ENCODE measurements at places on chromosomes 11 and 22.

- no peak for DNase-seq
Observed at GRCh38 chr22:37043209-37043827, 8.2 kb upstream of the KCTD17 start.

- peak; percentile 46 for DNase-seq
Observed at GRCh38 chr11:18115360-18116127, 9.7 kb upstream of the SAAL1 start.

DNA sequence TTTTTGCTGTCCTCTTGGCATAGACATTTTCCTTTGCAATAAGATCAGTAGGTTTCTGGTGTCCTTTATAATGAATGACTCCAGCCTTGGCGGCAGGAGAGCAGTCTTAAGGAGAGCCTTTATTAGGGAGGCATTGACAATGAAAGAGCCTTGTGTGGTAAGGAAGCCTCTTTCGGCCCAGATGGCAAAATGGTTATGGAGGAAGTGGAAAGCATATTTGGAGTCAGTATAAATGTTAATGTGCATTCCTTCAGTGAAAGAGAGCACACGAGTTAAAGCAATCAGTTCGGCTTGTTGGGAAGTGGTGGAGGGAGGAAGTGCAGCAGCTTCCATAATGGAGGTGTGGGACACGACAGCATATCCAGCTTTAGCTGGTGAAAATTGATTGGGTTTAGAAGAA is 18.1 kb upstream of the ANO1 start:
- no peak for DNase-seq

DNA sequence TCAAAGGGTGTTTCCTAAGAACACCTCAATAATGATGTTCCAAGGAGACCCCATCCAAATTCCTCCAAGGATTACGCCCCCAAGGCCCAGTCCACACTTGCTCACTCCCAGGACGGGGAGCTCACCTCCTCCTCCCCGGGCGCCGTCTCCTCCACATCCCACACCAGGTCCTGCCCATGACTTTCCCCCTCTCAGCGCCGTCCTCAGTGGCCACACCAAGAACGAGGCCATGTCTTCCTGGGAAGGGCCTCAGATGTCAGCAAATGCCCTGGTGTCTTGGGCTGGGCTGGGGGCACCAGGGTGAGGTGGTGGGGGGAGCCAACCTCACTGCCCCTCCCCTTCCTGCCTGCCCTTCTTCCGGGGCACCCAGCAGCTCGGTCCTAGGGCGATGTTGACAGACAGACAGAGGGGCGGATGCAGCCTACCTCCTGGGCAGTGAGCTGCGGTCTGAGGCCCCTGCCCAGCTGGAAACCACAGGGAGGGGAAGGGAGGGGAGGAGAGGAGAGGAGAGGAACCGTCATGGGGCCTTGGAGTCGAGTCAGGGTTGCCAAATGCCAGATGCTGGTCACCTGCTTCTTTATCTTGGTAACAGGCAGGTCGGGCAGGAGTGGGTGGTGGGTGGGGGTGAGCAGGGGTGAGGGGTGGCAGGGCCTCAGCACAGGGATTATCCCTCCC is at the start of the genes C11orf21 and TSPAN32:
C11orf21 (minus strand) TSS at position 288 of the 675 bp plus-strand sequence; CDS start at position 178, 110 bp downstream.
TSPAN32 (plus strand) TSS at position 383 of the 675 bp plus-strand sequence; CDS start at position 520, 137 bp downstream.
- peak; percentile 67 for DNase-seq

DNA sequence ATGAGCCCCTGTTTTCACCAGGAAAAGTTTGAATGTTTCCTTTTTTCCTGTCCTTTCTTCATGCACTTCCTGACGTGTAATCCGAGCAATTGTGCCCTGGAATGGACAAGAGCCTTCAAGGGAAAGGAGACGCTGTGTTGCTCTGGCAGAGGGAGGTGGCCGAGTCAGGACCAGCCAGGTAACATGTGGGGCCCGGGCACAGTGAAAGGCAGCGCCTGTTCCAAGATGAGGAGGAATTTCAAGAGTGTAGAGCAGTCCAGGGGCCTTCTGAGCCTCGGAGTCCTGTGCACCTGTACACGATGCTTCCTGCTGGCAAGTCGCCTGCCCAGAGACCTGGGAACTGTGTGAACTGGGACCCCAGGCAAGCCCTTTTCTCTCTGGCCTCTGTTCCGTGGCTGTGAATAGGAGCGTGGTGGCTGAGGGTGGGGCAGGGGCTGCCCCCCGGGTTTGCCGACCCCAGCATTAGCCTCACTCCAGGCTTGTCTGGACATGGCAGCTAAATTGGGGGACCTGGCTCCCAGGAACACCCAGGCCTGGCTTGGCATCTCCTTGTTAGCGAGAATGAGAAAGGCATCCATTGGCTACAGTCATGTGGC is 92.0 kb downstream of the MYEOV start:
- DNase-seq = no peak

GRCh38 chr22:21779444-21779843 is 43.9 kb upstream of the YPEL1 start:
- DNase-seq = no peak

GRCh38 chr11:33410086-33410765 is 153.0 kb downstream of the HIPK3 start:
- DNase-seq = no peak

DNA sequence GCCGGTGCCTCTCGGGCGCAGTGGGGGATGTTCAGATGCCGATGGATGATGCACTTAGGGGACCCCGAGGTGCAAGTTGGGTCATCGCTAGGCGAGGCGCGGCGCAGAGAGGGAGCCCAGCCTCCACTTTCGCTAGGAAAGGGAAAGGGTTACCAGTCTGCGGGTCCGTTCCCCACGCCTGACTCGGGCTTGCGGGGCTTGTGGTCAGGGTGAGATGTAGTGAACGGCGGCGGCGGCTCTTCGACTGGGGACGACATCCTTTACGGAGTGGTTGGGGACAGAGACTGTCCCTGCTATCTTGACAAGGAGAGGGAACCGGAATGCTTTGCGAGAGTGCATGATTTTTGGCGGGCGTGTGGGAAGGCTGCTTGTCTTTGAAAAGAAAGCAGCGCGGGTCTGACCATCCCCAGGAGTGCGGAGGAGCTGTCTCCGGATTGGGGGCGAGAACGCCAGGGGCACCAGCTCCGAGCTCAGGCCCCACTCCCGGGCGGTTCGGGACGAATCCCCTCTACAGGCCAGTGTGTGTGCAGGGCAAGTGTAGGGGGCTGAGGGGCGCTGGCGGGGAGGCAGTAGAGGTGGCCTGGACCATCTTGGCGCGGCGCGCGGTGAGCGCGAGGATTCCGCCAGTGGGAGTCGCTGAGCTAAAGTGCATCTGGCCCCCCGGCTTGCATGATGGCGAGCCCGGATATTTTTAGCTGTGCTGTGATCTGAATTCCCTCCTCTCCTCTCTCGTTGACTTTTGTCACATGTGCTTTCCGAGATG is 1.1 kb downstream of the FAT3 start:
- DNase-seq = no peak

GRCh38 chr11:45090607-45091006 is 55.8 kb upstream of the PRDM11 start:
- DNase-seq = no peak
